Mucosa of descending colon (tissue), 3 donors: ENCODE measurements at places on chromosomes 11 and 22. TPM values are rescaled to one million over a fixed set of nuclear protein-coding genes. Genes with fewer than 3 reads are reported as not detected.

GRCh38 chr22:17907748-17908051 lies 116.7 kb downstream of the MICAL3 start:
- no peak for DNase-seq

DNA sequence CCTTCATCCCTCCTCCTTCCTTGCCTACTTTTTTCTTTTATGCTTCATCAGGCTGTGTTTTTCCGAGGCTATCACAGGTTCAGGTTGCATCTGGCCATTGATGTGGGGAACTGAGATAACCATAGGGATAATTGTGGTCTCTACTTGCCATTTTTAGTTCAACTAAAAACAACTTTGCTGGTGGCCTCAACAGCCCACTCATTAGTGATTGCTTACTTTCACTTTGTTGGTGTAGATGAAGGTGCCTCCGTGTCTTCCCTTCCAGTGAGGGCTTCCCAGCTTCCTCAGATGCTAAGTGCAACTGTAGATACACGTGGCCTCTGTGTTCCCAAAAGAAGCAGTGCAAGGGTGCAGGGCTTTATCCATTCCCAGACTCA lies 35.0 kb downstream of the KCNJ1 start:
- no peak for DNase-seq

- peak; percentile 84 for DNase-seq
These were observed 89.0 kb upstream of the PARVA start for GRCh38 chr11:12288212-12288930.

DNA sequence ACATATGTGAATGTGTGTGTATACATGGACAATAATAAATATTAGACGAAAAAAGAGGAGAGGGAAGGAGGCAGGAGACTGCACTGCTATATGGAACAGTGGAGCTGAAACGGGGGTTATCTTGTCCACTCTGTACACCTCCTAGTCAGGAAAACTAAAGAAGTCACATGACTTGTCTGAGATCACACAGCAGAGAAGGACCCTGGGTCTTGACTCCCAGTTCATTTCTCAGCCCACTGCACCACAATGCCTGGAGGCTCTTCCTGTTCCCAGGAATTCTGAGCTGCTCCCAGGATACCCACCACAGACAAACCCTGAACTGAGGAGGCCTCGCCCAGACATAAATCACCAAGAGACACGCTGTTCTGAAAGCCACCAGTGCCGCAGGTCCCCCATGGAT lies 349.6 kb downstream of the CTTN start:
- no peak for DNase-seq

DNA sequence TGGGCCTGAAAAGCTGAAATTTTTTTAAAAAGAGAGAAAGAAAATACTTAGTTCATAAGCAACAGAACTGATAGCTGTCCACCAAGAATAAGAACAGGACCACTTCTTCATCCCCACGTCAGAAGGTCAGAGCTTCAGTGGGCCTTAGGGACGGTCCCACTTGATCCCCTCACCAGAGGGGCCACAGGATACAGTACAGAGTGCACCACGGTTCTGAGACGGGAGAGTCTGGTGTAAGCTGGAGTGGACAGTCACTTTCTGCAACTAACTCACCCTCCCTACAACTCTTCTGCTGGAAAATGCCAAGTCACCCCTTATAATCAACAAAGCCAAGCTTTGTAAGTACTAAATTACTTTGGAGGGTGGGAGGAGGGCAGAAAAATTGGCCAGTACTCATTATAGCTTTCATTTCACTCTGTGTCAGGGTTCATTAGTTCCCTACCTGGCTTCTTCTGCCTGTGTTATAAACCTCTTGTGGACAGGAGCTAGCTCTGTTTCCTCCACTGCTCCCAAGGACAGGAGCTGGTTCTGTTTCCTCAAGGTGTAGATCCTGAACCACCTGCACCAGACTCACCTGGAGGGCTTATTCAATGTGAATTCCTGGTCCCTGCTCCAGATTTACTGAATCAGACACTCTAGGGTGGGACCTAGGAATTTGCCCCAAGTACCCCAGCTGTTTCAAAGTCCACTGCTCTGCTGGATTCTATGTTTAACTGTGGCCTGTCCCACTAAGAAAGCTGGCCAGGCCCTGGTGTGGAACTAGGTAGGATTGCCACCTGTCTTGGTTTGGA lies 39.6 kb downstream of the SCGB1A1 start:
- DNase-seq: no peak

Gene CCDC73
- total RNA-seq: not detected

DNA sequence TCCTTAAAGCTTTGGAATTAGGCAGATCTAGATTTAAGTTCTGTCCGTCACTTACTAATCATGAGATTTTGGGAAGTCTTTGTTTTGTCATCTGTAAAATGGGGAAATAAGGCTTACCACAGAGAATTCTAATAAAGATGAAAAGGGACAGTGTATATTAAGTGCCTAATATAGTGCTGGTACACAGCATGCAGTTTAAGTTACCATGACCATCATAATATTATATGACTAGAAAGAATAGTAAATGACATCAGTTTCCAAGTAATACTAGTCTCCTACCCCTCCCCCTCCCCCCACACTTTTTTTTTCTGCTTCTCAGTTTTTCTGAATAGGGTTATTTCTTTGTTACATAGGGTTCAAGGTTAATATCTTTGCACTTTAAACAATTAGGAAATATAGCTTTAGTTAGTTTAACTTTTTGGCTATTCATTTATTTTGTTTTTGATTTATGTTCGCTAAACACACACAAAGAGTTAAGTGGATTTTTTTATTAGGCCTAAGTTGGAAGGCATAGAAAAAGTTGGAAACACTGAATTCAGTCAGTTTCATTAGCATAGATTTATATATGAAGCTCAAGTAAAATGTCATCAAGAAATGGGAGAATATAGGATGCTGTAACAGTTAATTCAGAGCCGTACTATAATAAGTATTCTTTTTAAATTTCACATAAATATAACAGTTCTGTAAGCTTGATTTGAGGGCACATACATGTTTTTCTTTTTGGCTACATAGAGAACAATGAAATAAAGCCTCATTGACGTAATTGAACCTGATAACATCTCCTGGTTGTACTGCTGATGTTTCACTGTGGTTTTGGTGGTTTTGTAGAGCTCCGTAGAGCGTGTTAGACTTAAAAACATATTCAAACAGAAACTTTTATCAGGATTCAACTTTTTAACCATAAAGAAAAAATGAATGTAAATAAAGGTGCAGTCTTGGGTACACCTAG lies 121.2 kb downstream of the PDE3B start:
- DNase-seq: no peak

DNA sequence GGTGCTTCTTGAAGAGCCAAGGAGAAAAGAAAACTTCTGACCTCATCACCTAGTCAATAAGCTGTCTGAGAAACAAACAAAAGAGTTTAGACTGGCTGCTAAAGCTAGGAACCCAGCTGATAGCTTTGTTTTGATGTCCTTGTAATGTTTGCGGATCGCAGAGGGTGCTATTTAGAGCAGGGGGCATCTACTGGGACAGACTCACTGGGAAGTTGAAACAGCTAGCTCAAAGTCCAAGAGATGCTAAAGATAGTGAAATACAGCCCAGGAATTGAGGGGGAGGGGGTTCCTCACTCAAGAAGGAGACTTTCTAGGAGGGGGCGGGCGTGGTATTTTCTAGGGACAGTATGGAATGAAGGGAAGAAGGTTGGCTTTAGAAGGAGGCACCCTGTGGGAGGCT lies 18.9 kb downstream of the ZBTB16 start:
- DNase-seq: no peak

DNA sequence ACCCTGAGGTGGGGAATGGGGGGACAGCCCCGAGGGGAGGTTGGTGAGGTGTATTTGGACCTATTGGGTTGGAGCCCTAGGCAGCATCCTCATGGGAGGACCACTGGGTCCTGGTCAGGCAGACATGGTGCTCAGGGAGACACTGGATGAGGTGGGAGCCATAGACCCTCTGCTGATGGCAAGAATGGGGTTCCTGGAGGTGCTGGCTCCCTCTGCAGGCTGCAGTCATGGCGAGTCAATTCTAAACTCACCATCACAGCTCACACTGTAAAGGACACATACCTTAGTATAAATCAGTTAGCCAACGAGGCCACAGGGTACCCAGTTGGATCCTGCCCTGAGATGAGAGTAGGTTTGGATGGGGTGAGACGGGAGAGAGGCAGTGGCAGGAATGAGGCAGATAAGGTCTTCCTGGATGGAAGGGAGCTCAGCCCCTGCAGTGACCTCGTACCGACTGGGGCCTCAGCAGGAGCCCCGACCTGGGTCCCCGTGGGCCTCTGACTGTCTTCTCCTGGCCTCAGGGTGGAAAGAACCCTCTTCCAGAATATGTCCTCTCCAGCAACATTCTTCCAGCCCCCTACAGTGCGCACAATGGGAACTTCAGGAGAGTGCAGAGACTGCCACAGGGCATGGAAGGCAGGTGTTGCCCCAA lies 1.7 kb upstream of the GAB4 start:
- DNase-seq: no peak

DNA sequence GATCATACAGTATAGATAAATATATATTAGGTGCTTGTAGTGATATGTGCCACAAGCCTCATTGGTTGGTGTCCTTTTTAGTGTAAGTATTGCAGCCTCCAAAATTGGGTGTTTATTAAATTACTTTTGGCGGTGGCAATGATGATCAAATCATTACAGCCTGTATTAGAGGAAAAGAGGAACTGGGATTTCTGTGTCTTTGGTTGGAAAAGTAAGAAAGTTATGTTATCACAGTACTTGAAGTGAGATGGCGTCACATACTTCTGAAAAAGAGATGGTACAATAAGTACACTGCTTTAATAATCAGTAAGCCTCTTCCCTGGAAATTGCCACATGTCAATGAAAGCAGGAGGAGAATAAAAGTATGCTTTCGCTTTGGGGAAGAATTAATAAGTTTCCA lies 523 bp upstream of the MPZL3 start:
- DNase-seq: no peak

Gene TMPRSS5
- 0.81 TPM for total RNA-seq

Gene SEC14L2
- 4.0 TPM for total RNA-seq

DNA sequence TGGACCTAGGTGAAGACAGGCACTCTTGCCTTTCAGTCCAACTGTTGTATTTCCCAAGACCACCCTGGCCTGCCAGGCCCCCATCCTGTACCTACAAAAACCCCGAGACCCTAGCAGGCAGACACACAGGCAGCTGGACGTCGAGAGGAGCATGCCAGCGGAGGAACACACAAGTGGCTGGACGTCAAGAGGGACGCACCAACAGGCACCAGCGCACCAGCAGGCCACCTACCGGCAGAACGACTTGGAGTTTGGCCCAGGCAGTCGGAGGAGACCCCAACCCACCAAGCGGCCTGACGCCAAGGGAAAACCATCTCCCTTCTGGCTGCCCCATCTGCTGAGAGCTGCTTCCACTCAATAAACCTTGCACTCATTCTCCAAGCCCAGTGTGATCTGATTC lies 1883.4 kb upstream of the RAG2 start:
- no peak for DNase-seq

Gene ZNRF3
- total RNA-seq: 5.8 TPM

Gene ANKK1
- 0.19 TPM for total RNA-seq

Gene C11orf97
- not detected for total RNA-seq

Gene THRSP
- total RNA-seq: not detected

- DNase-seq: no peak
These were observed 54.1 kb downstream of the PDHX start for GRCh38 chr11:34970480-34970879.

Gene OR4A16
- not detected for total RNA-seq

DNA sequence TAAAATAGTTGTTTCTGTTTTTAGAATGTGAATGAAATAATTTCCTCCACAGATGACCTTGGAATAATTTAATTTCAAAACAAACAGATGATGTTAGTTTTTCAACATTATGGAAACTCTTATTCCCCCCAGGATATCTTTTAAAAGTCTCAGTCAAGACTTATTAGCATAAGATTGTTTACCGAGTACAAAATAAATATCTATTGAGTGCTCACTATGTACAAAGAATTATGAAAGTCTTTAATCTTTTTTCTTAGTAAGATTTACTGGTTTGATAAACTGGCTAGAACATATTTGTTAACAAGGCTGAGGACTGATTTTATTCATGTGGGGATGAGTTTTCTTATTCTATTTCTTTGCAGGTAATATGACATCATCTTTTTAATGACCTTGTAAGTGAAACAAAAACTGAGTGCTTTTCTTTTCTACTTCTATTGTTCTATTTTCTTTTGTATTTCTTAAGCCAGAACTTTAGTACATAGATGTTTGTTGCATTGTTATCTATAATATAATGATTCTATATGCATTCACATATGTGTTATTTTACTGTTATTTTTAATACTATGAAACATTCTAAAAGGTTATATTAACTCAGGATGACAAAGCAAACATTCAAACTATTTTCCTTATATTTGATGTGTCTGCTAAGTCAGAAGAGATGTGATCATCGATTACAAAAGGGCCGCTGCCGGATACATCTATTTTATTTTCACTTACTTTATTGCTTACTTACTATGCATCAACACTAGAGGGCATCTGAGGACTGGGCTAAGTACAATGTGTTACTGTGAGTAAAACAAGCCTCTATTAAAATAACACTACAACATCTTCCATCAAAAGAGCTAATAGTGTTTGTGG lies 111.0 kb upstream of the ARHGAP42 start:
- no peak for DNase-seq

- DNase-seq: no peak
These were observed 6.8 kb downstream of the QSER1 start for GRCh38 chr11:32899438-32899837.

GRCh38 chr11:15617126-15617525 lies 502.4 kb downstream of the INSC start:
- no peak for DNase-seq

- peak; percentile 69 for DNase-seq
These were observed 104.7 kb downstream of the KIAA1671 start for GRCh38 chr22:25057013-25057881.

- no peak for DNase-seq
These were observed 106.0 kb upstream of the TIMP3 start for GRCh38 chr22:32695451-32695891.

DNA sequence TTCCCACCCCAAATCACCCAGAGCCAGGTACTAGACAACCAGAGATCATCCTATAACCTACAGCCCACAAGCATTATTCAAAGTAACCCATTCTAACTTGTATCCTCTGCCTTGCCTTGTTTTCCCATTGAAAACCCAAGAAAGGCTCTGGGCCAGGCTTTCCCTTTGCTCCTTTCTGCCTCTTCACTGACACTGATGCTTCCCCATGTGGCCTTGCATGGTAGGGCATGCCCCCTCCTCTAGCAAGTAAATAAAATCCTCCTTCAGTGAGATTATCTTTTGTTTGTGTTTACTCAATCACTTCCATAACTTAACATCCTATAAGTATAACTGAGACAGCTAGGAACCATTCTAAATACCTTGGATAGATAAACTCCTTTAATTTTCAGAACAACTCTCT lies 65.6 kb upstream of the FAR1 start:
- DNase-seq: no peak

Gene MS4A7
- total RNA-seq: 9.3 TPM

Gene OR51I1
- not detected for total RNA-seq

Gene PHF21B
- not detected for total RNA-seq

DNA sequence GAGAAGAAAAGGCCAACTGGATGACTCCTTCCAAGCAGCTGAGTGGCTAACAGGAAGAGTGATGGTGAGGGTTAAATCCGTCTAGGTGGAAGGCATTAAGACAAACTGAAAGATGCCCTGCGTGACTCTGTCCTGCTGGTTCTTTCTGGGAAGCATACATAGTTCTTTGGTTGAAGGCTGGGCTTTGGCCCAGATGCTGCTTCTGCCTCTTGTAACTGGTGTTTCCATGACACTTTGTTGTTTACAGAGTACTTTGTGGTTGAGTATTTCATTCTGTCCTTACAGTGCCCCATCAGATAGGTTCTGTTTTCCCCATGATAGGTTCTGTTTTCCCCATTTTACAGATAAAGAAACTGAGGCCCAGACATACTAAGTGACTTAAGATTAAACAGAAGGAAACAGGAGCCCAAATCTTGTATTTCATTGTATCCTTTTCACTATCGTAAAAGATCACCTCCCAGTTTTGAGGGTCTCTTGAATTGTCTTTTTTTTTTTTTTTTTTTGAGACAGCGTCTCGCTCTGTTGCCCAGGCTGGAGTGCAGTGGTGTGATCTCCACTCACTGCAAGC lies 124.3 kb upstream of the RASSF10 start:
- no peak for DNase-seq
